ENCODE measurements at places on chromosomes 6 and 20. TPM values are rescaled to one million over a fixed set of nuclear protein-coding genes. Genes with fewer than 3 reads are reported as not detected.

Gene DLL1
- 9.0 TPM for total RNA-seq

Gene DEFB132
- not detected for total RNA-seq

Gene ABRACL
- 55.4 TPM for total RNA-seq

Gene TMC2
- total RNA-seq, result 4.5 TPM

Gene LY6G6F
- total RNA-seq, result not detected

Gene GLP1R
- 0.41 TPM for total RNA-seq

Gene OPRM1
- total RNA-seq, result 1.2 TPM

Gene TRAPPC3L
- under 0.01 TPM for total RNA-seq

Gene FILIP1
- 2.9 TPM for total RNA-seq

Gene PSORS1C2
- total RNA-seq, result not detected

Gene EGFL8
- total RNA-seq, result 5.7 TPM

Gene GTSF1L
- not detected for total RNA-seq

Gene IL17F
- not detected for total RNA-seq
